Activated CD8-positive, alpha-beta T cell treated with anti-CD3 and anti-CD28 coated beads, Interleukin-2, amount 10 ng/mL, durations not matched to agents 7 days and 5 days (primary cell): ENCODE measurements at places on chromosomes 5 and 9.

DNA sequence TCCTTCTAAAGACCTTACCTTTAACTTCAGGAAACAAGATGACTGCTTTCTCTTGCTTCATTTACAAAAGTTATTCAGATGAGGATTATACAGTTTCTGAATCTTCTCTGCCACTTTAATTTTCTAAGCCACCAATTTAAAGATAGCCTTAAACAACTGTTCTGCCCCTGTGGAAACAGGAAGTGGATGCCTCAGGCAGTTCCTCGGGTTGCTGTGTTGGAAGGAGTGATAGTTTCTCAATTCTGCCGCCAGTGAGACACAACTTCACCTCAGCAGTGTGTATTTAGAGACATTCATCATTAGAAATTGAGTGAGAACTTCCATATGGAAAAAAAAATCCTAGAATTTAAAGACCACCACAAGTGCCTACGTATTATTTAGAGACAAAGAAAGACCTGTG, 475.1 kb upstream of the WWC1 start:
- no peak for DNase-seq

GRCh38 chr5:171776770-171777759, 8.6 kb upstream of the SMIM23 start:
- no peak for DNase-seq

GRCh38 chr5:90949469-90950358, 391.1 kb downstream of the ADGRV1 start:
- no peak for DNase-seq

- DNase-seq = no peak
Measured at GRCh38 chr5:96562614-96563013, 99.6 kb upstream of the CAST start.

DNA sequence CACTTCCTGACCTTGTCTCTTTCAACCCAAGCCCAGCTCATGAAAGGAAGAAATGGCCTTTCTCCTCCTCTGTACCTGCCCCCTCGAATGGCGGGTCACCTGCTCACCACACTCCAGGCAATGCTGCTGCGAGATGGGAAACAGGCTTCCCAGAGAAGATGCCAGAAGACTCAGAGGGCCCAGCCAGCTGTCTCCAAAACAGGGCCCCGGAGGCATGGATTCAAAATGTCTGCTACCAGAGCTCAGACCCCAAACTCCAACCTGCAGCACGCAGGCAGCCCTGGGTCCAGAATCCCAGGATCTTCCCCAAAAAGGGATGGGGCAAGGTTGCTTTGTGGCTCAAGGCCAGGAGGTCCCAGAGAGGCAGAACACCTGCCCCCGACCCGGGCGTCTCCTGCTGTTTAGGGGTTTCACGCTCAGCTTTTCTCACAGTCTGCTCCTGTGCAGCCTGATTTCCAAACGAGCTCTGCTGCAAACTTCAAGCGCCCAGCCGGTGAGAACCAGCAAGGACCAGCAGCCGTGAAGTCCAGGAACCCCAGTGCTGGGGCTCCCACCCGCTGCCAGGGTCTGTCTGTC, 42.5 kb downstream of the VAV2 start:
- no peak for DNase-seq
